Stimulated activated naive CD4-positive, alpha-beta T cell treated with Interleukin-2 at 50 U/mL for 16 hours (primary cell): ENCODE measurements at places on chromosomes 3 and 15.

DNA sequence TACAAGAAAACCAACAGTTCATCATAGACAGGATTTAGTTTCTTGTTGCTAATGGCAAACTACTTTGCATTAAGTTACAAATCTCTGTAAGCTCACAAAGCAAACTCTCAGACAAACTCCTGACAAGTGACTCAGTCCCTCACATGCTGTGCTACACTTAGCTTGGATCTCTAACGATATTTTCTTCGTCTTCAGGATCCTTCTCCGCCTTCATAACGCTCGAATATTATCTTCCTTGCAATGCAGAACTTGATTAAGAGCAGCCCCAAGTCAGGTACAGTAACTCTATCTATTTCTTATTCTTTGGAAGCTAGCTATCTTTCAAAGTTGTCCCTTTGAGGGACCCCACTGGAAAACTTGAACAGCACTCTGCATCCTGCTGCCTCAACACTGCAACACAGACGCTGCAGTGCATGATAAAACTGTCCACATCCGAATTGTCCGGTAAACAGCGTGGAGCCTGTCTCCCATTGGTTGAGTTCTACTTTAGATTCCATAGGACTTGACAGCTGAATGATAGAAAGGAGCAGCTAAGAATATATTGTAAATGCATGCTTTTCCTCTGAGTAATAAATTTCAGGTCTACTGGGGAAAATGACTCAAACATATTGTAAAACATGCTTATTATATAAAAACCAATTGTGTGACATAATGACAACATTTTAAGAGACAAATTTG, 61.3 kb downstream of the UACA start:
- no peak for DNase-seq

DNA sequence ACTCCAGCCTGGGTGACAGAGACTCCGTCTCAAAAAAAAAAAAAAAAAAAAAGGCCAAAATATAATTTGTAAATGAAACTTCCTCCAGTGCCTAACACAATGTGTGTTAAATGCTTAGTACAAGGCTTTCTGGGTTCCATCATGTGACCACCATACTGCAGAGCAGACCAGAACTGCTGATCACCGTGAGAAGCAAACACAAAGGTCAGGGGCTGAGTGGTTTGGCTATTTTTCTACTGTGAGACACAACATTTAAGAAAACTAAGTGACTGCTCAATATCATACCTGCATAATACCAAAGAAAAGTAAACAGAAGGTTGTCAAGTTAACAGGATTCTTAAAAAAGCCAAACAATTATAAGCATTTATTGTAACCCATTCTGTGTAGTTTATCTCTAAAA, 13.2 kb downstream of the ABCC5 start:
- no peak for DNase-seq

- peak; percentile 41 for DNase-seq
These were observed 16.7 kb upstream of the CMTM7 start for GRCh38 chr3:32374788-32375595.

DNA sequence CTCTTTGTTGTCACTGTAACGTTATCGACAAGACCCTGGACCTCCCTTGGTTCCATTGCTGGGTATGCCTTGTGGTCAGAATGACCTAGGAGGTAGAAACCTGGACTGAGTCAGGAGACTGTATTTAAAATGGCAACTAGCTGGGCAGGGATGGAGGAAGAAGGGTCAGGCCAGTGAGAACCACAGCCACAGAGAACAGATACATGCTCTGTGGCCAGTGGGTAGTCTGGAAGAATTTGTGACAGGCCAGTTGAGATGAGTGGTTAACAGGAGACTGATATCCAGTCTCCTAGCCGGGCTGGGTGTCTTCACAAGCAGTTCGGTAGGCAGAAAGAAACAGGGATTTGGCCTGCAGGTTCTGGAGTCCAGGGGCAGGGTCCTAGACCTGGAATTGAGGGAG, 58.9 kb downstream of the SNRK start:
- DNase-seq, result no peak

GRCh38 chr3:108441071-108441507, 69.3 kb downstream of the MYH15 start:
- DNase-seq, result no peak

GRCh38 chr3:126911162-126912026, 71.5 kb upstream of the PLXNA1 start:
- peak; percentile 55 for DNase-seq

DNA sequence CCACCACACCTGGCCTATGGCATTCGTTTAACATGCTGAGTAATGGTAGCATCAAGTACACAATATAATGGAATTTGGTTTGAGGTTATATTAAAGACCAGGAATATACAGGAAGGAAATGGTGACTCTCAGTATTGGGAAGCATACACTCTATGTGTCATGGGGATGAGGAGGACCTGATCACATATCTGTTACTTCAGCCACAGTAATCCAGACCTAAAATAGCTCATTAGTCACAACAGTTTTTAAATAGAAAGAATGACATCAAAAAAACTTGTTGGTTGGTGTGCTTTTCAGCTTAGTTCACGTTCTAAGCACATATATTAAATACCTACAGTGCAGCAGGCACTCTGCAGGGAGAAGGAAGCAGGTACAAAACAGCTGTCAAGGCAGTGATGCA, 52.5 kb upstream of the ATP2C1 start:
- no peak for DNase-seq

- DNase-seq, result no peak
These were observed 1.1 kb downstream of the FAM131A start for GRCh38 chr3:184338511-184338945.

DNA sequence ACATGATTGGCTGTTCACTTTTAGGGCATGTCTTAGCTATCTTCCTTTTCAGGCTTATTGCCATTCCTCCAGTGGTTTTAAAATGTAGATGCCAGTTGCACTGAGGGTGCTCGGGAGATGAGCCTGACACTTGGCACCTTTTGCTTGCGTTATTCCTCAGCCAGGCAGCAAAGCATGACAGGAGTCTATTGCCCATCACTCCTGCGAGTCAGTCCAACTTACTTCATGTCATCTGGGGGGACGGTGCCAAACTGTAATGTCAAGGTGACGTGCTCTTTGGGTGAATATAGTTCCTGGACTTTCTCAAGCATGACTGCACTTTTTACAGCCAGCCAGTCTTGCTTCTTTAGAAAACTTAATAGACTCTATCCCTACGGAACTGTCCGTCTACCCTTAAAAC, 406.0 kb upstream of the C2CD4B start:
- no peak for DNase-seq

- peak; percentile 51 for DNase-seq
These were observed at the start of gene DALRD3 for GRCh38 chr3:49017971-49018706. TSS of gene DALRD3 (minus strand) at chr3:49018580. CDS start at chr3:49018564, 16 bp downstream.

GRCh38 chr3:169965562-169966427, 812 bp upstream of the SEC62 start:
- no peak for DNase-seq

DNA sequence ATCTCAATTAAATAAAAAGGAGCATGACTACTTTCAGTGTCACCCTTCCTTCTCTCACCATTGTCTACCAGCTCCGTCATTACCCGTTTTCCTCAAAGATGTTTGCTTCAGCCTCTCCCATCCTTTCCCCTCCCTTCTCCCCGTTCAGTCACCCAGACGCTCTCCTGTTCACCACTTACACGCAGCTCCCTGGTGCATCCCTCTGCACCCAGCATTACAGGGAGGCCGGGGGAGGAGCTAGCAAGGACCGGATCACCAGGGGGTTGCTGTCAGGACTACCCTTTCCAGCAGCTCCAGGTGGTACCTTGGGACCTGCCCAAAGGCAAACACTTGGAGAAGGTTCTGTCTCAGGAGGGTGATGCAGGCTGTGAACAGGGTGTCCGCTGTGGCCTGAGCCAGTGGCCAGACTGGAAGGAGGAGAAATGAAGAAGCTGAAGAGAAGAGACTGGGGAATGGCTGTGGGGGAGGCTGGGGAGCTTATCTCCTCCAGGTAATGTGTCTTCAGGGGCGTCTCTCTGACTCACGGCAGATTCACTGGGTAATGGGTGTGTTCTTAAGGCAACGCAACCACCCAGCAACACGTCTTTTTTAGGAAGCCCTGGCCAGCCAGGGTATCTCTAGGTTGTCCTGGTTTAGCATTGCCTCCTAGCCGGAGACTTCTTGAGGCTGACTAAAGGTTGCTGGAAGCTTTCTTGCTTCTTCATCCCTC, 21.8 kb upstream of the BDH1 start:
- no peak for DNase-seq

DNA sequence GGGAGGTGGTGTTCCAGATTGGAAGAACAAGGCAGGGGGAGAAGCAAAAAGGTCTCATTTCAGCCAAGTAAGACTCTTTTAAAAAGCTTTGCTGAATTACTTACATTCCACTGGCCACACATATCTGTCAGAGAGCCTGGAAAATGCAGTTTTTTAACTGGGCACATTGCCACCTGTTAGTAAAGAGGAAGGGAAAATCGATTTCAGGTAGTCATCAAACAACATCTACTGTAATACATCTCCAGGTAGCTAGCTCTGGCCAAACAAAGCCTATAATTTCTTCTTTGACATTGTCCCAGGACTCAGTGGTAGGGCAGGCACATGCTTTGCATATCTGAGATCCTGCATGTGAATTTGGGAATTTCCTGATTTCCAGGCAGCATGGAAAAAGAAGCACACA, 480.7 kb upstream of the SUCLG2 start:
- no peak for DNase-seq

- DNase-seq, result no peak
These were observed 195.8 kb downstream of the SHQ1 start for GRCh38 chr3:72652395-72652794.

- DNase-seq, result no peak
These were observed 166.7 kb downstream of the FRMD5 start for GRCh38 chr15:44028349-44028748.

DNA sequence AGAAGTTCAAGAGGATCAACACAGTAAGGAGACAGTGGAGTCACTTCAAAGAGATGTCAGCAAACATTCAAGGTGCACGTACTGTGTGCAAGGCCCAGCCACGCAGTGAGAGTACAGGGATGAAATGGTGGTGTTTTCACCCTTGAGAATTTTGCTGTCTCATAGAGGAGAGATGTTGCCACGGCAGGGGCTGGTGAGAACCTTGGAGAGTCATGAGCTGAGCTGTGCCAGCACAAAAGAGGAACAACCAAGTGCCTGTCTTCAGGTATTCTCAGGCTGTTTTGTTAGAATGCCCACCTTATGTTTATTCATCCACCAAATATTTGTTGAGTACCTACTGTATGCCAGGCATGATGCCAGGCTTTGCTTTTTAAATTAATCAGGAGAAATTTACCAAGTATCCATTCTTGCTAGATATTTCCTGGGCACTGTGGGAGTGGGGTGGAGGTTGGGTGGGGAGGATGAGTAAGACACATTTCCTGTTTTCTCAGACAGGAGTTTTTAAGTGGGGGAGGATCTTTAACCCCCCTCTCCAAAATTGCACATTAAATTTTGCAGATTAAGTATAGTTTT, 72.6 kb downstream of the SLC6A11 start:
- no peak for DNase-seq

- no peak for DNase-seq
These were observed 2.2 kb upstream of the UROC1 start for GRCh38 chr3:126519506-126520455.

GRCh38 chr3:115828401-115828800, 205.1 kb downstream of the GAP43 start:
- DNase-seq, result no peak

DNA sequence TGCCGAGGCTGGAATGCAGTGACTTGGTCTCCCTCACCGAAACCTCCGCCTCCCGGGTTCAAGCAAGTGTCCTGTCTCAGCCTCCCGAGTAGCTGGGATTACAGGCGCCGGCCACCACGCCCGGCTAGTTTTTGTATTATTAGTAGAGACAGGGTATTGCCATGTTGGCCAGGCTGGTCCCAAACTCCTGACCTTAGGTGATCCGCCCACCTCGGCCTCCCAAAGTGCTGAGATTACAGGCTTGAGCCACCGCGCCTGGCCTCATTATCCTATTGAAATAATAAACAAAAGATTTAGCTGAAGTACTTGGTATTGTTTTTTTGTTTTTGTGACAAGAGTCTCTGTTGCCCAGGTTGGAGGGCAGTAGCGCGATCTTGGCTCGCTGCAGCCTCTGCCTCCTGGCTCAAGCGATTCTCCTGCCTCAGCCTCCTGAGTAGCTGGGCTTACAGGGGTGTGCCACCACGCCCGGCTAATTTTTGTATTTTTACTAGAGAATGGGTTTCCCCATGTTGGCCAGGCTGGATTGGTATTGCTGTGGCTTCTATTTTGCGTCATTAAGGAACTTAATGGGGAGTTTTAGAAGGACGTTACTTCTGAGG, 1.5 kb downstream of the RPL35A start:
- DNase-seq, result no peak

- no peak for DNase-seq
These were observed 2.8 kb downstream of the TMEM115 start for GRCh38 chr3:50356553-50356952.

GRCh38 chr3:168218600-168218999, 122.9 kb upstream of the GOLIM4 start:
- no peak for DNase-seq
